ENCODE measurements at places on chromosomes 13 and 19.

GRCh38 chr19:2720777-2721569 is at the start of gene DIRAS1:
DIRAS1 (minus strand) TSS chr19:2721372; CDS start chr19:2717806, 3,566 bp downstream.
- DNase-seq, result no peak

DNA sequence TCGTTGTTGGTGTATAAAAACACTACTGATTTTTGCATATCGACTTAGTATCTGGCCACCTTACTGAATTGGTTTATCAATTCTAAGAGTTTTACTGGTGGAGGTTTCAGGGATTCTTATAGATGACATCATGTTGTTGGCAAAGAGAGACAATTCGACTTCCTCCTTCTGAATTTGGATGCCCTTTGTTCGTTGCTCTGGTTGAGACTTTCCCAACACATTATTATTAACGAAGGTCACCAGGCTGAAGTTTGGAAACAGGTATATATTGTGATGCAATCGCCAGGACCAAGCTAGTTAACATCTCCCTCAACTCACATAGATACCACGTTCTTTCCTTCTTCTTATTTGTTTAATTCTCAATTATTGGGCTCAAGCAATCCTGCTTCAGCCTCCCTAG is 2.1 kb upstream of the ZSCAN5B start:
- no peak for DNase-seq

DNA sequence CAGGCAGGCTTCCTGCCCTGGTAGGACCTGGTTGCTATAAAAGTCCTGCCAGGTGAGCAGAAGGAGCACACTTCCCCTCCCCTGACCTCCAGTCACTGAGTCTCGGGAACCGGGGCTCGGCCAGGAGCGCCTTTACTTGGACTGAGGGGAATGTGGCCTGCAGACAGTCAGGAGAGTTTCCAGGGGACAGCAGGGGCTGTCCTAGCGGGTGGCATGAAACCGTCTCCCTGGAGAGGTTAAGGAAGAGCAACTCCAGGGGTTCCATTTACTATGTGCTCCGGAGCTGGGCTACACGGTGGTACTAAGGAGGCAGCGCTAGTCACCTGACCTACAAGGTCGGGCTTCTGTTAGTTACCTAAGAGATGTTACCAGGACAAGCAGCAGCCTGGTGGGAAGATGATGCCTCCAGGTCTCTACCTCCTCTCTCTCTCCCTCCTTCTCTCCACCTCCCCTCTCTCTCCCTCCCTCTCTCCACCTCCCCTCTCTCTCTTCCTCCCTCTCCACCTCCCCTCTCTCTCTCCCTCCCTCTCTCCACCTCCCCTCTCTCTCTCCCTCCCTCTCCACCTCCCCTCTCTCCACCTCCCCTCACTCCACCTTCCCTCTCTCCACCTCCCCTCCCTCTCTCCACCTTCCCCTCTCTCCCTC is 4.1 kb upstream of the CNOT3 start:
- no peak for DNase-seq

GRCh38 chr19:30207357-30207756 is 164.8 kb upstream of the ZNF536 start:
- DNase-seq, result no peak

DNA sequence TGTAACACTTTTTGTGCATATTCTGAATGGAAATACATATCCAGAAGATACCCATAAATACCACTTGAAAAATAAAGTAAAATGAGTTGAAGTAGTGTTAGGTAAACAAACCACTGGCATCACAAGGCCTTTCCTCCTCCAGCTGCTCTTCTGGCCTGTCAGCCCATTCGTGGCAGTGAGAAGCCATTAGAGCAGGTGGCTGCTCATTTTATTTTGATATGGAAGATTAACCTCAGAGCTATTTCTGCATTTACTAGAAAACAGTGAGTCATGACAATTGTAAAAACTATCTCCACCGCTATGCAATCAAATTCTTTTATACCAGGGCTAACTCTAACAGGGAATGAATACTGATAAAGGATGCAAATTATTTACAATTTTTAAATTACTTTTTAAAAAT is 2898.1 kb downstream of the PCDH9 start:
- DNase-seq, result no peak

GRCh38 chr13:112890316-112891145 is 78.5 kb upstream of the MCF2L start:
- DNase-seq, result no peak

- DNase-seq, result no peak
Measured at GRCh38 chr19:12567951-12568350, 16.7 kb upstream of the ZNF564 start.

DNA sequence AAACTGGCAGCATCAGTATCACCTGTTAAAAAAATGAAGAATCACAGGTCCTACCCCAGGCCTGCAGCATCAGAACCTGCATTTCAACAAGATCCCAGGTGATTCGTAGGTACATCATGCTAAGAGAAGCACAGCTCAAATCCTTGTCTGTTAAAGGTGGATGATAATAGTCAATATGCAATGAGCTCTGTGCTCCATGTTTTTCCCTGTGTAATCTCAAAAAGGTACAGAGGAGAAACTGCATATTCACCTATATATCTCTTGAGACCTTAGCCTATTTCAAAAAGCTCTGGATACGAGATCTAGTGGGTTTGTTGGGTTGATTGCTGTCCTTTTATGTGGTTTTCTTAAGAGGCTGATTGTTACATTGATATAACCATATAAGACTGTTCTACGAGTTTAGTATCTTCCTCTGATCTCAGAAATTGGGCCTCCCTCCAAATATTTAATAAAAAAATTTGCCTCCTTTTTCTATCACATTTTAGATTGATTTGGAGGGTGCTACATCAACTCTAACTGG is 148.9 kb downstream of the DCT start:
- no peak for DNase-seq

- DNase-seq, result no peak
Measured at GRCh38 chr13:97067017-97067895, 73.0 kb upstream of the OXGR1 start.

DNA sequence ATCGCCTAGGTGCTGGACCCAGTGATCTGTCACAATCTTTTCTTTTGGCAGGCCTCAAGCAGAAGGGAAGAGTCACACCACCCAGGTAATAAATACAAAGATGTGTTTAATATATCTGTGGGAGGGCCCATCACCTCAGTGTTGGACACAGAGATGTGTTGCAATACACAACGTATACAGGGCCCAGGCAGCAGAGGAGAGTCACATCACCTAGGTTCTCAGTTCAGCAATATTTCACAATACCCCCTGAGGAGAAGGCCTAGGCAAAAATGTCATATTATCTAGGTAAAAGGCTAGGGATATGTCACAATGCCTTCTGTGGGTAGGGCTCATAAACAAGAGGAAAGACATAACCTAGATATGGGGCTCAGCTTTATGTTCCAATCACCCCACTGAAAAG is 53.5 kb upstream of the ZNF728 start:
- no peak for DNase-seq

DNA sequence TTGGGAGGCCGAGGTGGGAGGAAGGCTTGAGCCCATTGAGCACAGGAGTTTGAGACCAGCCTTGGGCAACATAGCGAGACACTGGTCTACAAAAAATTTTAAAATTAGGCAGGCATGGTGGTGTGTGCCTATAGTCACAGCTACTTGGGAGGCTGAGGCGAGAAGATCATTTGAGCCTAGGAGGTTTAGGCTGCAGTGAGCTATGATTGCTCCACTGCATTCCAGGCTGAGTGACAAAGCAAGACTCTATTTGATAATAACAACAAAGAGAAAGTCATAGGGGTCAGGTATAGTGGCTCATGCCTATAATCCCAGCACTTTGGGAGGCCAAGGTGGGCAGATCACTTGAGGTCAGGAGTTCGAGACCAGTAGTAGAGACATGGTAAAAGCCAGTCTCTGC is 4.6 kb upstream of the SLC44A2 start:
- DNase-seq, result no peak

DNA sequence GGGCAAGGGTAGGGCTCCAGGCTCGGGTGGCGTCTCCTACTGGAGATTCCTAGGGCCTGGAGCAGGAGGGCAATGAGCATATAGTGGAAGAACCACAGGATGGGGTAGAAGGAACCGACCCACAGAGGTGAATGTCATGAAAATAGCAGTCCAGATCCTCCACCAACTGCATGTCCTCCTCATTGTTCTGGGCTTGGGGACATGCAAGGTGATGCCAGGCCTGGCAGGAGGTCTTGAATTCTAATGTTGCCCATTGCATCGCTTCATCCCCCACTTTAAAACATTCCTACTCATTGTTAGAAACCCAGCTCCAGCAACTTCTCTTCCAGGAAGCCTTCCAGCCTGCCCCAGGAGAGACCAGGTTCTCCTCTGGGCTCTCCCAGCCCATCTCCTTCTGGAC is 49.4 kb downstream of the OR10H4 start:
- DNase-seq, result no peak

DNA sequence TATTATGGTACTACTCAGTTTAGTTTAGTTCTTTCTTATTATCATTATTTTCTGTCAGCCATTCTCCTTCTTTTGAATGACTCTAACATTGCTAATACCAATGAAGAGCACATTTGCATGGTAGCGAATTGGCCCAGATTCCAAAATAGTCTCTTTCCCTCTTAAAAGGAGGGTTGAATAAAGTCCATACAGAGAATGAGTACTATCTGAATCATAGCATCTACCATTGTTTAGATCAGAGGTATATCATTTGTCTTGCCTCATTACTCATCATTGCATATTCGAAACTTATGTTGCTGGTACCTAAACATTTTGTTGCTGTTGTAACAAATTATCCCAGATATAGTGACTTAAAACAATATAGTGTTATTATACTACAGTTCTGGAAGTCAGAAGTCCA is 1235.3 kb upstream of the ATXN8OS start:
- no peak for DNase-seq

GRCh38 chr13:101059793-101060192 is 356.5 kb downstream of the NALCN start:
- no peak for DNase-seq

DNA sequence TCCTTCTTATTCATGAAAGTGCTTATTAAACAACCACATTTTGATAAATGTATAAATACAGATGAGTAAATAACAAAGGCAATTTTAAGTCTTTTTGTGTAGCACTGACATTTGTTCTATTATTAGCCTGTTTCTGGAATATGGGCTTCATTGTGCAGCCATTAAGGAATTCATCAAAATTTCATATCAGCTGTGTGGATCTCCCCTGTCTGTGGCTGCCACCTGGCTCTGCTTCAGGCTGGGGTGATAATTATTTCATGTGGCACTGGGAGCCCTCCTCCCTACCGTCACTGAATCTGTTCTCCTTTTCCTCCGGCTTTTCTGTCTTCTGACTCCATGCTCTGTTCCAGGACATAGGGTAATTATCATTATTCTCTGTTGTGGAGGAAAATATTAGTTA is 57.1 kb downstream of the LMO7 start:
- no peak for DNase-seq

- DNase-seq, result no peak
Measured at GRCh38 chr13:78299832-78300623, 303.3 kb downstream of the POU4F1 start.

DNA sequence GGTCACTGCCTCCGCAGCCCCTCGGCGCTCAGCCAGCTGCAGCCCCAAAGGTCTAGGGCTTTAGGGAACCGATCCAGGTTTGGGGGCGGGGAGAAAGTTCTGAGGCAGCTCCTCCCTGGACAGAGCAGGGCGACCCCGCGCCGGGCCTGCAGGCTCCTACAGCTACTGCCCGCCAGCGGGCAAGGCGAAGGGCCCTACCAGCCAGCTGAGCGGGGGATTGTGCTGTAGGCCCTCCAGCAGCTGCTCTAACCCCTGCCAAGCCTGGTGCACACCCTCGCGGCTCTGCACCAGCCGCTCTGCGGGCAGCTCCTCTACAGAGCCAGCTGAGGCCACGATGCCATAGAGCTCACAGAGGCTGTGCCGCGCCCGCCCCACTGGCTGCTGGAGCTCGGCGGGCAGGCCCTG is 14.0 kb downstream of the PLIN4 start:
- DNase-seq, result no peak

GRCh38 chr19:29524201-29524911 is 1.4 kb upstream of the VSTM2B start:
- DNase-seq, result no peak

DNA sequence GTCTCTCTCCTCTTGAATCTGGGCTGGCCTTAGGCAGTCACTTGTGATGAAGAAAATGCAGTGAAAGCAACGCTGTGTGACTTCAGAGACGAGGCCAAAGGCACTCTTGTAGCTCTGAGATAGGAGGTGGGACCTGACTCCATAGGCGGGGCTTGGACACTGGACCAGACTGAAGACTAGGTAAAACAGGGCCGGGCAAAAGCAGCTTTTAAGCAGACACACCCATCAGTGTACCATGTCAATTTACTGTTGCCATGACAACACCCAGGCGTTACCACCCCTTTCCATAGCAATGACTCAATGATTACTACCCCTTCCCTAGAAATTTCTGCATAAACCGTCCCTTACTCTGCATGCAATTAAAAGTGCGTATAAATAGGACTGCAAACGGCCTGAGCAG is 6.6 kb upstream of the EID2 start:
- DNase-seq, result no peak
